ENCODE measurements at places on chromosomes 1 and 21.

DNA sequence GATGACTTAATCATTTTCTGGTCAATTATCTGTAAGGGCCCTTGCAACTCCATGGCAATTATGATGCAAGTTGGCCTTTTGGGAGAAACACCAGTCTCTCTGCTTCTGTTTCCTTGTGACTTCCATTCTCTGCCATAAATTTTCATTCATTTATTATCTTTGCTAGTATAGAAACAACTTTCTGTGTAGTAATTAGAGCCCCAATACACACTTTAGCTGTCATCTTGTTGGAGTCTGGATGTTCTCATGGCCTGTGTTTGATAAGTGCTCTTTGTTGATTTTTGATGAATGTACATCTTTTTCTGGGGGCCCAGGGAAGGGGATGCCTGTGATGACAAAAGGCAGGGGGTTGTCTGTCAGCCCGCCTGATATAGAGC is 22.4 kb downstream of the PROX1 start:
- DNase-seq, result no peak

- no peak for DNase-seq
These were observed 16.7 kb upstream of the IL10RB start for GRCh38 chr21:33249331-33250002.

GRCh38 chr1:117812869-117813511 is 116.4 kb downstream of the GDAP2 start:
- DNase-seq, result no peak

DNA sequence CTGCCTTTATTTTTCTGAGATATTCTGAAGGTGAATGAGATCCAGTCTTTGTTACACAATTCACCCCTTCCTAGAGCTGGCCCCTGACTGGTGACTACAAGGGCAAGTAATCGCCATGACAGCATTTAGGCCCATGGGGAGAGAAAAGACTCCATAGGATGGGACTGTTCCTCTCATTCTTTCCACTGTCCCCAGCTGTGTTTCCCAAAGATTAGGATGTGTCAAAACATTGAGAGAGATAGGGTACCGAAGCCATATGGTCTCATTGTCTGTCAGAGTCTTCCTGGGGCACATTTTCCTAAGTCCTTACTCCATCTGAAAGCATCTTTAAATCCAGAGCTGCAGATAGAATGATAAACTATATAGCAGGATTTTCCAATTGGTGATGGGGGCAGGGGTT is 423.5 kb downstream of the OMA1 start:
- no peak for DNase-seq

DNA sequence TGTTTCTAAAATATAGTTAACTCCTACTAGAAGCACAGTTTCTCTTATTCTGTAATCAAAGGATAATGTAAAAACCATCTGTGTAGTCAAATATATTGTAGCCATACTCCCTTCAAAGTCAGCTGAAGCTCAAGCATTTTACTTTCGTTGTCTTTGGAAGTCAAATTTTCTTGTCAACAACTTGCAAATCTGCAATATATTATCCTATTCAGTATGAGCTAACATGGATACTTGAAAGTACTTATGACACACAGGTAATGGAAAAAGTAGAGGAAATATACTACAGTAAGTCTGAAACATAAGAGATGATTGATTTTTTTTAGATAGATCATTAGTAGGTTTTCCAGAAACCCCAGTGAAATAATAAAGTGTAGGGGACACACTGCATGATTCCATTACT is 121.5 kb downstream of the COL24A1 start:
- no peak for DNase-seq

GRCh38 chr1:13652238-13652637 is 47.8 kb upstream of the PRDM2 start:
- no peak for DNase-seq

DNA sequence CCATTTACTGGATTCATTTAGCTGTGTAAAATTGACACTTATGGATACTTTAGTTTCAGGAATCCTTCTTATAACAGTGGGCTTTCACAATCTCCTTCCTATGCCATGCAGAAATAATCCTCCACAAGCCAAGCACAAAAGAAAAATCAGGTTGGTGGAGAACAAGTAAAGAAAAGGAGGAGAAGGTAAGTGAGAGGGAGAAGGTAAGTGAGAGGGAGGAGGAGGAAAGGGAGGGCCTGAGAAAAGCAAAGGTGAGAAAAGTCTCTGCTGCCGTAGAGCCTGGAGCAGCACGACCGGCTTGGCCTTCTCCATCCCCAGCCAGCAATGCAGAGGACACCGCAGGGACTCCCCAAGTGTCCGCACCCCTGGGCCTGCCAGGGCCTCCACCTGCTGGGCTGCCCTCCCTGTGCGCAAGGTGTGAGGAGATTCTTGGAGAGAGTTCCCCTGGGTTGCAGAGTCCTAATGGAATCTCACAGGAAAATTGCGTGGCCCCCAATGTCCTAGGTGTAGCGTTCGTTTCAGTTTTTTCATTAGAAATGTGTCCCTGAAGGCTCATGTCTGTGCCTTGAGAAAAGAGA is 39.0 kb downstream of the PRMT2 start:
- DNase-seq, result no peak

DNA sequence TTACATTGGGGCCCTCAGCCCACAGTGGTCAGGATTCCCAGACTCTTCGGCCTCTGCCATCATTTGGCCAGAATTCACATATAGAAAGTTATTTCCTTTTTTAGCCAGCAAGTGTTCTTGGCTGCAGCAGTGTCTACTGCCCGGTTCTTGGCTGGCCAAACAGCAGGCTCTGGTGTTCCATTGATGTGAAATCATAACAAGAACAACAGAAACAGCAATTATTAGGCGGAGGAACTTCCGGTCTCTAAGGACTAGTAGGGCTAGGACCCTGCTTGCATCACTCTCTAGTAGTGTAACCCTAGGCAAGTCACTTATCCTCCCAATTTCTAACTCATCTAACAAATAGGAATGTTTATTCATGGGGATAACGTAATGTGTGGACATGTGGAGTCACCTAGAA is 8.7 kb upstream of the GJA5 start:
- DNase-seq, result no peak

- DNase-seq, result no peak
These were observed 60.4 kb downstream of the ATP5PO start for GRCh38 chr21:33855190-33855589.

- no peak for DNase-seq
These were observed 5.9 kb upstream of the MXRA8 start for GRCh38 chr1:1364266-1364665.

- no peak for DNase-seq
These were observed 138.4 kb upstream of the TIAM1 start for GRCh38 chr21:31482460-31482859.

- DNase-seq, result no peak
These were observed 53.0 kb downstream of the KANK4 start for GRCh38 chr1:62265956-62266935.

GRCh38 chr21:14964621-14965020 is 100.2 kb downstream of the NRIP1 start:
- no peak for DNase-seq

- DNase-seq, result no peak
These were observed 9.3 kb upstream of the IKBKE start for GRCh38 chr1:206460836-206461426.

DNA sequence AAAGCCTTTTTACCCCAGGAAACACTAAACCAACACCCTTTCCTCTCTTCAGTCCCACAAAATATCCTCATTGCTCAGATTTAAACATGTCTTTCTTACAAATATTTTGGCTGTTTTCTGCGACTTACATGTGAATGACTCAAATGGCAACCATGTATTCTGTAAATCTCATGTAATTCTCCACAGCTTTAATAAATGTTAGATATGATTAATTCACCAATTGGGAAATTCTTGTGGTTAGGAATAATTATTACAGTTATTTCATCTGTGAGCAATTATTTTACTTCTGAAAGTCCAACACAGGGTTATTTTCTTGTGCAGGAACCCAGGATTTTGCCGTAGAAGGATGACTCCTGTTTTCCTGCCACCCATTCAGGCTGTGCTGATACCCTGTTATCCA is 431.5 kb downstream of the LMO4 start:
- no peak for DNase-seq

DNA sequence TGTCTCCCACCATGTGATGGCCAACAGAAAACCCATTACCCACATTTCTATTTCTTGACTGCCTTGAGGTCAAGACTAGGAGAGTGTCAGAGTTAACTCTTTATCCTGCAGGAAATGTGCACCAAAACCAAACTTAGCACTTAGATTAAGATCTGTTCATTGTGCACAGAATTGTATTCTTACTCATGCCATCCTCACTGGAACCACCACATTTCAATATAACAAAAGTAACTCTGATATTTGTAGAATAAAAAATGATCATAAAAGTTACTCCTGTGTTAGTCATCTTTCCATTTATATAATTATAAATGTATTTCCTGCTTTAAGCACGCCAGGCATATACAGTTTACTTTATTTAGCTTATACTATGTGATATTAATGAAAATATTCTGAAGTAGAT is 193.0 kb upstream of the DPYD start:
- no peak for DNase-seq

- DNase-seq, result no peak
These were observed 30.3 kb downstream of the YARS1 start for GRCh38 chr1:32786856-32787255.

DNA sequence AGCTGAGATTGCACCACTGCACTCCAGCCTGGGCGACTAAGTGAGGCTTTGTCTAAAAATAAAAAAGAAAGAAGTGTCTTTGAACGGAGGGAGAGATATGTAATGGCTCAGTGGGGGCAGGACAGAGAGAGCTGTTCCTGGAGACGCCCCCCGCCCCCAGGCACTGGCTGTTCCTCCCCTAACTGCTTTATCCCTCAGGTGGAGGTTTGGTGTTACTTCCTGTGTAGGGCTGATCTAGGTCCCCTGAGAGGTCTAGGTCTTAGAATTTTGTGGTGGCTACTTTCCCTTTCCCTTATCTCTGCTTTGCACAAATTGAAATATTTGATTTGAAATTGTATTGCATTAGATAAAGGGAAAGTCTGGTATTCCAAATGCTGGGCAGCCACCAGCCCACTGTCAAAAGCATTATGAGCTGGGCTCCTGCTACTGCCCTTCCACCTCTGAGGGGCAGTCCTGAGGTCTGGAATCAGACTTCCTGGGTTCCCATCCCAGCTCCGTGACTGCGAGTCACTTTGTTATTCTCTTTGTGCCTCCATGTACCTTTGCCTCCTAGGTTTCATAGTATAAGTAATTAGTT is 134.8 kb upstream of the KIF26B start:
- DNase-seq, result no peak

GRCh38 chr1:175866776-175867175 is 123.4 kb upstream of the TNR start:
- DNase-seq, result no peak

DNA sequence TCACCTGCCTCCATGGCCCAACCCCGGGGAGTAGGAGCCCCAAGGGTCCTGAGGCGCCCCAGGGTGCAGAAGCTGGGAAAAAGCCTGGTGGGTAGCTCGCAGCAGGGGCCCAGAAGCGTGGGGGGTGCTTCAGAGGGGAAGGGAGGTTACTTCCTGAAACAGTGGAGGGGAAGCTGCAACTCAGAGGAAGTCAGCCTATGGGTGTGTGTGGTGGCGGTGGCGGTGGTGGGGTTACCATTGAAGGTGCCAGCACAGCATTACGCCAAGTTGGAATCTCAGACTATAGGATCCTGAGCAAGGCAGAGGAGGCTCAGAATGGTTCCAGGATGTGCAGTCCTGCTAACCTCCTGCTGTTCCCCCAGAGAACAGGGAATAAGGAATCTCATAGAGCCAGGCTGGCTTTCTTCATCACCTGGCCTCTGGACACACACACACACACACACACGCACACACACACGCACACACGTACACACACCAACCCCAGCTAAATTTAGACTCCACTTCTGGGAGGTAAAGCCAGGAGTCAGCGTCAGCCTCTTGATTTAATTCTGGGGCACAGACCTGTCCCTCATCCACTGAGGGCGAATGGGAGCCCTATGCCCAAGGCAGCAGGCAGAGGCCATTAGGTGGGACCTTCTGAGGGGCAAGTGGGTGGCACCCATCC is 1.3 kb downstream of the DENND4B start:
- peak; percentile 60 for DNase-seq

DNA sequence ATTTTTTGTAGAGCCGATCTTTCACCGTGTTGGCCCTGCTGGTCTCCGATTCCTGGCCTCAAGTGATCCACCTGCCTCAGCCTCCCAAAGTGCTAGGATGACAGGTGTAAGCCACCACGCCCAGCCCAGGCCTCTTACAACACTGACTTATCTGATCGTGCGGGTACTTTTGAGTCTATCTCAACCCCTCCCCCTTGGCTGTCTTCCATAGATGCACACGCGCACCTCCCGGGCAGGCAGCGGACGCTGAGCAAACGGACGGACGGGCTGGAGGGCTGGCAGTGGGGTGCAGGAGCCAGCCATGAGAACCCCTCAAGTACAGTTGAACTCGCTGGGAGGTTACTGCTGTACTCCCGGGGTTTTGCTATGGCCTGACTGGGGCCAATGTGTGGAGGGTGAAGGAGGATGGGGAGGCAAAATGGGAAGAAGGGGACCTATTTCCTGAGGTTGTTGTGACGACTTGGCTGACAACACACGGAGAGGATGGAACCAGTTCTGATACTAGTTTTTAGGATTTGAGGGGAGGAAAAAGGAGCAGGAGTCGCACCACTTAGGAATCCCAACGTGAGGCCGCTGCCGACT is 959 bp downstream of the CD58 start:
- no peak for DNase-seq

DNA sequence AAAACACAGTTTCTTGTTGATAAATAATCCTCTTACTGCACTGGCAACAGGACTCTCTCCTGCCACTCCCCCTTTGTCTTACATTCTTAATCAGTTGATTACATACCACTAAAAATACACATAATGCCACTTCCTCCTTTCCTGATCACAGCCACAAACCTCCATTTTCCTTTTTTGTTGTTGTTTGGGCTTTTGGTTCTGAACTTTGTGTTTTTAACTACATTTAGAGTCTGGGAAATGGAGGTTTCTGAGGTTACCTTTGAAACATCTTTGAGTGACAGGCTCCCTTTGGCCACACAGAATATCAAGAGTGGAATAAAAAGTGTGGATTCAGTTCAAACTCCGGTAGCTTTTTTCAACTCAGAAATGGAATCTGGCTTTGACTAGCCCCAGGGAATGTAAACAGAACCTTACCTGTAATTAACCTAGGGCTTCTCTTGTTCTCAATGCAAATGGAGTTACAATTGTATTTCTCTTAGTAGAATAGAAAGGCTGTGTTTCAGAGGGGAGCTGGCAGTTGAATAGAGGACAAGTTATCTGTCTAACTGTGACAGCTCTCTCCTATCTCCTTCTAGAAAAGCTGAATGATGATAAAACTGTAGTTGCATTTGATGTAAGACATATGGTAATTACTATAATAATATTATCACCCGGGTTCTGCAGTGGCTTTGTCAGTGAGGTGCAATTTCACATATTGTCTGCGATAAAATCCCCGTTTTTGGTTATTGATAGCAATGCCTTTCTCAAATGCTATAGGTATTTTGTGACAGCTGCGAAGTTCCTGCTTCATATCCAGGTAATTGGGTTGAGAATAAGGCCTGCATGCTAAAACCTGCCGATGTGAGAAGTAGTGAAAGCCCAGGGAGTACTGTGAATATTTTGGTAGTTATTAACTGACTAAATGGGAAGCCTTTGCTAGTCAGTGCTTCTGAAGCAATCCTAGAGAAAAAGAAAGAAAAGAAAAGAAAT is 66.9 kb downstream of the ST6GALNAC5 start:
- no peak for DNase-seq
